CD4-positive, alpha-beta T cell treated with Interleukin-4 for 4 hours (primary cell): ENCODE measurements at places on chromosomes 6 and 20.
A peak's percentile ranks its signal among the peaks of the same experiment; 100 is the strongest.

DNA sequence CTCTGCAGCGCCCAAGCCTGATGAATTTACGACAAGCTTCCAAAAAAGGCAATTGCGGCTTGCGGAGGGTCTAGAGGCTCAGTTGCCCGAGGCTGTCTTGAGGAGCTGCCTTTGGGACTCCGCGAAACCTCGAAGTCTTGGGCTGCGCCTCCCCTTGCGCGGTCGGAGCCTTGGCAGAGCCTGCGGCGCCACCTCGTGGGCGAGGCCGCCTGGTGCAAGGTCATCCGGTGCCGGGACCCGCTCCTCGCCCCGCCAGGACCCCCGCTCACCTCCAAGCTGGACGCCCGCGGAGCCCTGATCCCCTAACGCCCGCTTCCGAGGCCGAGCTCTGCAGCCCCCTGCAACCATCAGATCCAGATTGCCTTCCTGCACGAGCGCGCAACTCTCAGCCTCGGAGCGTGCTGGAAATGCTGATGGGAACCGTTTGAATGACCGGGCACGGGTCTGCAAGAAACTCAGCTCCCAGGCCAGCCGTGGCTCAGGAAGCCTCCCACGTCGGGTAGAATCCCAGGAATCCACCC is 14.9 kb upstream of the FAM210B start:
- DNase-seq: no peak

- no peak for DNase-seq
Measured at GRCh38 chr6:121897337-121897760, 461.9 kb downstream of the GJA1 start.

DNA sequence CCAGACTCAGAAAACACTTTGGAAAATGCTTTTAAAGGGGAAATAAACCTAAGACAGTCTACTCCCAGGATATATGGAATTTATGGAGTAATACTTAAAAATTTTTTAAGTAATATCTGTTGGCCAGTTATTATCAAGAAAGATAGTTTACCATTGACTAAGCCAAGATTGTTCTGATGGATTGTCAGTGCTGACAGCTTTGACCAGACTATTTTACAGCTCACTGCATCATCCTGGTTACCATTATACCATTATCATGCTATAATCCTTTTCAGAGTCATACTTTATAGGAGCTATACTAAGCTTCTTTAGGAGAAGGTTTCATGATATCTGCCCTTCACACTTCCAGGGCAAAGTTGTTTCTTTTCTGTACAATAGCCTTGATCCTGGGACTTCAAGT is 16.5 kb downstream of the GTF2H5 start:
- DNase-seq: no peak

- DNase-seq: no peak
Measured at GRCh38 chr6:125392682-125393081, 90.9 kb upstream of the HDDC2 start.

- no peak for DNase-seq
Measured at GRCh38 chr20:6819599-6819998, 52.1 kb downstream of the BMP2 start.

GRCh38 chr6:162772466-162772865 is 44.7 kb downstream of the PACRG start:
- DNase-seq: no peak

GRCh38 chr20:48530957-48531356 is 296.8 kb downstream of the PREX1 start:
- no peak for DNase-seq

- no peak for DNase-seq
Measured at GRCh38 chr6:101439790-101440189, 46.3 kb downstream of the GRIK2 start.

DNA sequence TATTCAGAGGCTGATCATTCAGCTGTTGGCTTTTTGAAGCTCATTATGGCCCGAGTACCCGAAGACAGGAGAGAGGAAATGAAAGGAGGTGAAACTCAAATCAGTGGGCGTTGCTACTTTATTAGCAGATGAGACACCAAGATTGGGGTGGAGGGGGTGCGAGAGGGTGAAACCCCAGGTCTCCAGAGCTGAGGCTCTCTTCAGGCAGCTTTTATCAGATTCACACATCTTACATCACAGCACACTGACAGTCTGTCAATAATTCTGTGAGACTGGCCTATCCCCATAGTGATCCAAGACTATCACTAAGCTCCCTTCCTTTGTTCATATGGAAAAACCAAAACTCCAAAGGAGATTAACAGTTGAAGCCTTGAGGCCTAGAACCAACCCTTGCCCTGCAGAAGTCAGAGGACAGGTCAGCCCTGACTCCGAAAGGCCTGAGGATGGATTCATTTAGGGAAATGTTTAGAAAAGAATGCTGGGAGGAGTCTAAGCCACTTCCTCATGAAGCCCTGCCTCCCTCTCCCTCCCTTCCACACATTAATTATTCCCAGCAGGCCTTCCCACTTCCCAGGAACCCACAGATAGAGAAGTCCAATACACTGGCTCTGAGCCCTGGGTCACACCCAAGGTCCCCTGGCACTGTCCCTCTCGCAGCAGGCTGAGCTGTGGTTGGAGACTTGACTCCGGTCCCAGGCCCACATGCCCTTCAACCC is 23.2 kb downstream of the TRERF1 start:
- DNase-seq: peak; percentile 80

- DNase-seq: no peak
Measured at GRCh38 chr20:62805155-62805710, 598 bp downstream of the OGFR start.

- DNase-seq: no peak
Measured at GRCh38 chr6:37793067-37793466, 26.5 kb upstream of the ZFAND3 start.

GRCh38 chr6:146590492-146590891 is 8.3 kb upstream of the ADGB start:
- DNase-seq: no peak

- DNase-seq: no peak
Measured at GRCh38 chr6:18551228-18551627, 164.1 kb downstream of the RNF144B start.

- no peak for DNase-seq
Measured at GRCh38 chr20:49804364-49804763, 8.3 kb upstream of the SLC9A8 start.

DNA sequence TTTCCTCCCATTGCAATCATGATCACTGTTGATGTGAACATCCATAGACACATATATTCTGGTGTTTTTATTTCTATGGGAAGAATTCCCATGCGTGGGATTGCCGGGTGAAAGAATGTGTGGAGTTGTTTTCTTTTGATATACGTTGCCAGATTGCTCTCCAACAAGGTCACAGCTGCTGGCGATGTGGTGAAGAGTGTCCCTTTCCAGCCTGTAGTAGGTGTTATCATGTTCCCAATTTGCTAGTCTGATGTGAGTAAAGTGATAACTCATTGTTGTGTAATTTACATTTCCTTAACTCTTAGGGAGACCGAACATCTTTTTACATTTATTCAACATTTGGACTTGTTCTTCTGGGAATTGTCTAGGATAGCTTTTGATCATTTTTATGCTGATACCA is 14.5 kb upstream of the ELMO2 start:
- DNase-seq: no peak

- DNase-seq: no peak
Measured at GRCh38 chr20:63705232-63706026, 2.3 kb downstream of the ARFRP1 start.

DNA sequence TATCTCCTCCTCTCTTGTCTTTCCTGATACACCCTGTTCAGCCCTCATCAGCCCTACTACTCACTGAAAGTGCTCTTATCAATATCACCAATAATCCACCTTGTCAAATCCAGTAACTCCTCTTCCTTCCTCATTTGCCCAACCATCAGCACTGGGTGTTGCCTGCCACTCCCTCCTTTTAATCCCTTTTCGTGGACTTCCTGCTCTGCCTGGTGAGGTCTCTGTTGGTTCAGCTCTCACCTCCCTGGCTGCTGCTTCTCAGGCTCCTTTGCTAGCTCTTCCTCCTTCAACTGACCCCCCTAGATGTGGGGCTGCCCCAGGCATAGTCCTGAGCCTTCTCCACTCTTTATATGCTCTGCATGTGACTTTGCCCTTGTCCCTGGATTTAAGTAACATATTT is 92.5 kb downstream of the PREP start:
- no peak for DNase-seq

- no peak for DNase-seq
Measured at GRCh38 chr6:55445648-55446204, 118.5 kb downstream of the GFRAL start.

DNA sequence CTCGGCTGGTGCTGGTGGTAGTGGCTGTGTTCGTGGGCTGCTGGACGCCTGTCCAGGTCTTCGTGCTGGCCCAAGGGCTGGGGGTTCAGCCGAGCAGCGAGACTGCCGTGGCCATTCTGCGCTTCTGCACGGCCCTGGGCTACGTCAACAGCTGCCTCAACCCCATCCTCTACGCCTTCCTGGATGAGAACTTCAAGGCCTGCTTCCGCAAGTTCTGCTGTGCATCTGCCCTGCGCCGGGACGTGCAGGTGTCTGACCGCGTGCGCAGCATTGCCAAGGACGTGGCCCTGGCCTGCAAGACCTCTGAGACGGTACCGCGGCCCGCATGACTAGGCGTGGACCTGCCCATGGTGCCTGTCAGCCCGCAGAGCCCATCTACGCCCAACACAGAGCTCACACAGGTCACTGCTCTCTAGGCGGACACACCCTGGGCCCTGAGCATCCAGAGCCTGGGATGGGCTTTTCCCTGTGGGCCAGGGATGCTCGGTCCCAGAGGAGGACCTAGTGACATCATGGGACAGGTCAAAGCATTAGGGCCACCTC is 8.8 kb downstream of the NPBWR2 start:
- DNase-seq: no peak

GRCh38 chr6:24749297-24749696 is 25.4 kb upstream of the GMNN start:
- DNase-seq: no peak

GRCh38 chr20:22629447-22629846 is 45.1 kb upstream of the FOXA2 start:
- DNase-seq: no peak
